ENCODE measurements at places on chromosomes 3 and 15.
A peak's percentile ranks its signal among the peaks of the same experiment; 100 is the strongest.

- no peak for DNase-seq
Measured at GRCh38 chr15:85026304-85027032, 44.8 kb downstream of the PDE8A start.

DNA sequence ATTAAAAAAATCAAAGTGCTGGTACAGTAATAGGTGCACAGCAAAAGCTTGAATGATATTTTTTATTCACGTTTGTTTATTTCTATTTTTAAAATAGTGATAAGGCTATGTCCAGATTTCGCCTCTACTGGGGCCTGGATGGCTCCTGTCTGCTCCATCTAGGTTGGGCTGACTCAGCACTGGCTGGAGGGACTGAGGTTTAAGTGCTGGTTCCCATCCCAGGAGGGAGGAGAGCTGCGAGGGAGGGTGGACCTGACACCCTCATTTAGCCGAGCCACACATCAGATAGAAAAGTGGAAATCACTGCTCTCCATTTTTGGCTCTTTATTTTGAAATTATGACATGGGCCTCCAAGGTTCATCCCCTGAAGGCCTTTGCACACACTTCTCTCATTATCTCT, 95.4 kb upstream of the AGBL1 start:
- no peak for DNase-seq

DNA sequence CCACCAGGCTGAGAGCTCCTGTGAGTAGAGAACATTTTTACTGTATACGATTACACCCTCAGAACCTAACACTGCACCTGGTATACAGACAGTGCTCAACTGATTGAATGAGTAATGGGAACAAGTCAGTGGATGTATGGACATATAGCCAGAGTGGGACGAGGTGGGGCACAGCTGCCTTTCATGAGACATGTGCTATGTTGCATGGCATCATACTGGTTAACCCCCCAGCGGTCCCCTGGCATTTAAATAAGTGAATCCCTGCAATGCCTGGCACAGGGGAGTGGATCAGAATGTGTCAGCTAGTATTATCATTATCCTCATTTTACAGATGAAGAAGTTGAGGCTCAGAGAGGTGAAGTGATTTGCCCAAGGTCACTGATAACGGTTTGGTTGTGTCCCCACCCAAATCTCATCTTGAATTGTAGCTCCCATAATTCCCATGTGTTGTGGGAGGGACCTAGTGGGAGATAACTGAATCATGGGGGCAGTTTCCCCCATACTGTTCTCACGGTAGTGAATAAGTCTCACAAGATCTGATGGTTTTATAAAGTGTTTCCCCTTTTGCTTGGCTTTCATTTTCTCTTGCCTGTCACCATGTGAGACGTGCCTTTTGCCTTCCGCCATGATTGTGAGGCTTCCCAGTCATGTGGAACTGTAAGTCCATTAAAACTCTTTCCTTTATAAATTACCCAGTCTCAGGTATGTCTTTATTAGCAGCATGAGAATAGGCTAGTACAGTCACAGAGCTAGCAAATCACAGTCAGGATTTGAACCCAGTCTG, 56.0 kb upstream of the ATP2B2 start:
- no peak for DNase-seq

GRCh38 chr3:126464997-126465396, 10.7 kb downstream of the ZXDC start:
- no peak for DNase-seq

GRCh38 chr3:65597952-65598413, 440.7 kb downstream of the MAGI1 start:
- no peak for DNase-seq

GRCh38 chr3:169022457-169022856, 641.1 kb downstream of the MECOM start:
- no peak for DNase-seq

DNA sequence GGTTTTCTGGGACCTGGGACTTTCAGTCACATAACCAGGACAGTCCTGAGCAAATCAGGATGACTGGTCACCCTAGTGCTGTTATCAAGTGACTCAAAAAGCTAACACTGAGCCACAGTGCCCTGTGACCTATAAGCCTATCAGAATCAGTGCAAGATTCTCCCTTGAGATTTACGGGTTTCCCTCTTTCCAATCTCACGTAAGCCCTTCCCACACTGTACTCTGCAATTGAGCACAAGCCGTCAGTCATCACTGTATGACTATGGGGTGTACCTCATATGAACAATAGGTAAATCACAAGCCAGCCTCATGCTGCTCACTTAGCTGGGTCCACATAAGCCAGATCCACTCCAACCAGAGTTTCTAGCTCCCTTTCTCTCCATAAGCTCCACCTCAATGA, 21.0 kb upstream of the CLDN18 start:
- no peak for DNase-seq

- DNase-seq = no peak
Measured at GRCh38 chr3:49500732-49501609, 30.9 kb downstream of the DAG1 start.

GRCh38 chr3:7536510-7536909, 675.6 kb downstream of the GRM7 start:
- no peak for DNase-seq

DNA sequence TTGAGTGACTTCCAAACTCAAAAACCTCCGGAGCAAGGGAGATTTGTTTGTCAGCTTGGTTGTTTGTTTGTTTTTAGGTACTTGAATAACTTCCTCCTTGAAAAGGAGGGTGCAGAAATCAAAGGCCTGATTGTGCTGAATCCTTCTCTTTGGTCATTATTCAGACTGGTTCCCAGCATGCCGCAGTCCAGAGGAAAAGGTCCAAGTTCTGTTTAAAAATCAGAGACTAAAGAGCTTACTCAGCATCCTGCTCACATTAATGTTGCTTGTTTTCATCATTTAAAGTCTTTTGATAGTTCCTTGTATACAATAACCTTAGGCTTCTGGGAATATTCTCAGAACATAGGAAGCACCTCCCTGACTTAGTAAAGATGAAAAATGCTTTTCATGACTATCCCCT, 982 bp upstream of the SCG3 start:
- DNase-seq = no peak

DNA sequence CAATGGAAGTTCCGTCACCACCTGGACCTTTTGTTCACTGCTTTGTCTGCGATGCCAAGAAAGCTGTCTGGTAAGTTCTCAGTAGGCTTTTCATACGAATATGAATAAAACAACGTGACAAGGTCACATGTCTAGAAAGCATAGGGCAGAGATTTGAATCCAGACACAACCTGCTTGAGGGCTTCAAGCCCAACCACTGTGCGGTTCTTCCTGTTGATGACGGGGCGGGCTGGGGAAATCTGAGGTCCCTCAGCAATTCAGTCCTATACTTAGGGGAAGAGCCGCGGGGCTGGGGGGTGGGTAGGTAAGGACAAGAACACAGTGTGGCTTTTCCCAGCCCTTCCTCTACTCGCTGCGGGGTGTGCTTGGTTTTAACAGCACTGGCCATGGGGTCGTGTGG, 32.4 kb upstream of the SMAD3 start:
- DNase-seq = no peak

GRCh38 chr15:46111730-46112129, 476.9 kb downstream of the SQOR start:
- DNase-seq = no peak

DNA sequence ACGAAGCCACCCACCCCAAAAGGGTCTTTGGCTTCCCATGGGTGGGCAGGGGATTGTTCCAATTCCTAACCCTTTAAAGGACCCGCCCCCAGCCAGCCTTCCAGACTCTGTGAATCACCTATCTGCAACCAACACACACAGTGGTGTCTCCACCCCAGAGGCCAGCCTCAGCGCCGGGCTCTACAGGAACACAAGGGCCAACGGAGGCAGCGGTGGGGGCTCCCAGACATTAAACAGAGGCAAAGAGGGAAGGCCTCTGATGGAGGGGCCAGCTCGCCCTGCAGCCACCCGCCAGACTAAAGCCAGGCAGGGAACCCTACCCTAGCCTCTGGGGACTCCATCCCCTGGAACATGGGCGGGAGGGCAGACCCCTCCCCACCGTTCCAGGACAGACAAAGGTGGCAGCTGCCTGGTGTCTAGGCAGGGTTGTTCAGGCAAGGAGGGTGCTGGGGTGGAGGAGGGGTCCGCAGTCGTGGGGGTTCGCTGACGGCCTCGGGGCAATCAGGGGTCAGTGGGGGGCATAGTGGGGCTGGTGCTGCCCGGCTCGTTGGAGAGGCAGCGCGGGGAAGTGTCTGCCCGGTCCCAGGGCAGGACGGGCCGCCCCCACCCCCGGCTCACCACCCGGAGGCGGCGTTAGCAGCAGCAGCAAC, 448 bp downstream of the SHISA5 start:
- DNase-seq = no peak

- DNase-seq = no peak
Measured at GRCh38 chr3:57974796-57975388, 33.3 kb upstream of the FLNB start.

GRCh38 chr3:146269271-146269670, 18.4 kb upstream of the PLSCR4 start:
- no peak for DNase-seq

GRCh38 chr3:14947100-14947885, at the start of gene NR2C2:
Gene NR2C2 (plus strand): TSS chr3:14947583. CDS start chr3:15003915, 56,332 bp downstream.
- DNase-seq = peak; percentile 72

DNA sequence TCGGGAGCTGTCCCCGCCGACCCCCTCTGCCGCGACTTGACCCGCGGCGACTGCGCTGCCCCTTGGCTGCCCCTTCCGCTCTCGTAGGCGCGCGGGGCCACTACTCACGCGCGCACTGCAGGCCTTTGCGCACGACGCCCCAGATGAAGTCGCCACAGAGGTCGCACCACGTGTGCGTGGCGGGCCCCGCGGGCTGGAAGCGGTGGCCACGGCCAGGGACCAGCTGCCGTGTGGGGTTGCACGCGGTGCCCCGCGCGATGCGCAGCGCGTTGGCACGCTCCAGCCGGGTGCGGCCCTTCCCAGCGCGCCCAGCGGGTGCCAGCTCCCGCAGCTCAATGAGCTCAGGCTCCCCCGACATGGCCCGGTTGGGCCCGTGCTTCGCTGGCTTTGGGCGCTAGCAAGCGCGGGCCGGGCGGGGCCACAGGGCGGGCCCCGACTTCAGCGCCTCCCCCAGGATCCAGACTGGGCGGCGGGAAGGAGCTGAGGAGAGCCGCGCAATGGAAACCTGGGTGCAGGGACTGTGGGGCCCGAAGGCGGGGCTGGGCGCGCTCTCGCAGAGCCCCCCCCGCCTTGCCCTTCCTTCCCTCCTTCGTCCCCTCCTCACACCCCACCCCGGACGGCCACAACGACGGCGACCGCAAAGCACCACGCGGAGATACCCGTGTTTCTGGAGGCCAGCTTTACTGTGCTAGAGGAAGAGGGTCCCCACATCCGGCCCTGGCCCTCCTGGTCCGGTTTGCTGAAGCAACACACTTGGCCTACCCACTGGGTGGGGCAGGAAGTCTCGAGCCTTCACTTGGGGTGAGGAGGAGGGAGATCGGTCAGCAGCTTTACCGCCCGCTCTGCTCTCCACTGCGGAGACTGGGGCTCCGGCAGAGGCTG, at the start of gene RASSF1:
Gene RASSF1 (minus strand): TSS at position 389 of the 882 bp plus-strand sequence. CDS start 31 bp downstream, at position 358.
- peak; percentile 67 for DNase-seq

GRCh38 chr3:11878837-11879236, 32.2 kb upstream of the TAMM41 start:
- no peak for DNase-seq

- no peak for DNase-seq
Measured at GRCh38 chr15:91435113-91435512, 335.1 kb downstream of the SV2B start.

- DNase-seq = no peak
Measured at GRCh38 chr3:160707187-160707794, 30.3 kb downstream of the ARL14 start.

DNA sequence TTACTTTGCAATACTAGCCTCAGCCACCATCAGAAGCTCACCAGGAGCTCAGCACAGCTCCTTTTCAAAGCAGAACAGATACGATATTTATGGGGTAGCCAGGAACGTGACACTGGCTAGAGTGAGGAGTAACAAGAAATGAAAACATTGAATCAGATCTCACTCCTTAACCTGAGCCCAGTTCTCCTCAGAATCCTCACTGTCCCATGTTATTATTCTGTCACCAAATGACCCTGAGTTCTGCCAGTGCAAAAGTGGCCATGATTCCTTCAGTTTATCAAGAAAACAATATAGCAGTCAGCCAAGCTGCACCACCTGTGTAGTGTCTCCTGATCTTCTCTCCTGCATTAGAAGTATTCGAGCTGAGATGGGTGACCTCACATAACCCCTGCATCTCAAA, 956.7 kb downstream of the TUSC7 start:
- no peak for DNase-seq

DNA sequence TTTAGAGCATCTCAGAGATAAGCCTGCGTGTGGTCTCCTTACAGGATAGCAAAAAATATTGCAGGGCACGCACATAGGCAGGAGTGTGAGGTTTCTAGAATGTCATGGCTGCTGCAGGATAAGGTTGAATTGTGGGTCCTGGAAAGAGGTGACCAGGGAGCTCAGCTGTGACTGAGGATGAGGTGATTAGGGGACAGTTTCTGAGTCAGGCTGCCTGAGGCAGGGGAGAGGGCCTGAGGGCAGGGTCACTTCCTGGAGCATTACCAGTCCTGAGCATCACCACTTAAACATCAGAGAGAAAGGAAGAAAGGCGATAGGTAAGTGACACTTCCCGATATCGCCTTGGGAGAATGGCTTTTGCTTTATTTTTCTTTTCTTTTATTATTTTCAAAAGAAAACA, 813.8 kb downstream of the TUSC7 start:
- DNase-seq = no peak

- no peak for DNase-seq
Measured at GRCh38 chr3:55661571-55661970, 174.5 kb upstream of the WNT5A start.

- DNase-seq = no peak
Measured at GRCh38 chr15:57340682-57341259, 35.5 kb upstream of the CGNL1 start.

GRCh38 chr3:111303760-111304159, 232.1 kb downstream of the NECTIN3 start:
- no peak for DNase-seq

All from stimulated activated CD8-positive, alpha-beta memory T cell treated with anti-CD3 and anti-CD28 coated beads, Interleukin-7, amount 100 ng/mL, for 48 hours (primary cell).